Purkinje cell (primary cell): ENCODE measurements at places on chromosomes 3 and 15. TPM values are rescaled to one million over a fixed set of nuclear protein-coding genes. Genes with fewer than 3 reads are reported as not detected.

LIPC gene
- not detected in 2 replicates for polyA plus RNA-seq

MELTF gene
- 0.22 TPM in 1 of 2 replicates, not detected in the other for polyA plus RNA-seq

TWF2 gene
- 0.17 and 3.3 TPM in 2 replicates for polyA plus RNA-seq

TMEM158 gene
- 4.4 and 6.0 TPM in 2 replicates for polyA plus RNA-seq

GOLGA8Q gene
- not detected in 2 replicates for polyA plus RNA-seq

DPPA2 gene
- polyA plus RNA-seq: not detected in 2 replicates

DGKG gene
- polyA plus RNA-seq: 66.0 and 73.5 TPM in 2 replicates

POPDC2 gene
- not detected in 2 replicates for polyA plus RNA-seq

ZPLD1 gene
- polyA plus RNA-seq: not detected in 2 replicates

MYO5C gene
- 2.6 and 4.4 TPM in 2 replicates for polyA plus RNA-seq

TMEM108 gene
- 52.7 and 68.5 TPM in 2 replicates for polyA plus RNA-seq

NXPE3 gene
- 29.7 and 35.0 TPM in 2 replicates for polyA plus RNA-seq

SLC7A14 gene
- 6.4 and 8.2 TPM in 2 replicates for polyA plus RNA-seq

FOXB1 gene
- polyA plus RNA-seq: not detected in 2 replicates

MEX3B gene
- 3.7 TPM in 1 of 2 replicates, not detected in the other for polyA plus RNA-seq

CYP1A2 gene
- polyA plus RNA-seq: not detected in 2 replicates

DPH6 gene
- polyA plus RNA-seq: 13.8 and 48.5 TPM in 2 replicates

TRIM71 gene
- polyA plus RNA-seq: 0.27 TPM in 1 of 2 replicates, not detected in the other

ZCWPW2 gene
- 3.2 and 4.8 TPM in 2 replicates for polyA plus RNA-seq

CD276 gene
- polyA plus RNA-seq: 1.3 and 2.0 TPM in 2 replicates

CAND2 gene
- 2.6 and 3.4 TPM in 2 replicates for polyA plus RNA-seq

BUB1B gene
- polyA plus RNA-seq: 1.5 TPM in 1 of 2 replicates, not detected in the other

PIK3CB gene
- polyA plus RNA-seq: 41.4 and 46.9 TPM in 2 replicates

LRRC57 gene
- 2.0 and 4.2 TPM in 2 replicates for polyA plus RNA-seq

LTF gene
- not detected in 2 replicates for polyA plus RNA-seq

HCLS1 gene
- 0.31 TPM in 1 of 2 replicates, not detected in the other for polyA plus RNA-seq

HRG gene
- not detected in 2 replicates for polyA plus RNA-seq

VWA5B2 gene
- polyA plus RNA-seq: 0.89 and 2.1 TPM in 2 replicates
